ENCODE measurements at places on chromosomes 11 and 22.

GRCh38 chr11:94791216-94791889, 23.2 kb downstream of the AMOTL1 start:
- no peak for DNase-seq

GRCh38 chr11:17476317-17477083, at the start of gene ABCC8:
TSS of gene ABCC8 (minus strand) at chr11:17476845. CDS start at chr11:17476776, 69 bp downstream.
- DNase-seq: no peak

DNA sequence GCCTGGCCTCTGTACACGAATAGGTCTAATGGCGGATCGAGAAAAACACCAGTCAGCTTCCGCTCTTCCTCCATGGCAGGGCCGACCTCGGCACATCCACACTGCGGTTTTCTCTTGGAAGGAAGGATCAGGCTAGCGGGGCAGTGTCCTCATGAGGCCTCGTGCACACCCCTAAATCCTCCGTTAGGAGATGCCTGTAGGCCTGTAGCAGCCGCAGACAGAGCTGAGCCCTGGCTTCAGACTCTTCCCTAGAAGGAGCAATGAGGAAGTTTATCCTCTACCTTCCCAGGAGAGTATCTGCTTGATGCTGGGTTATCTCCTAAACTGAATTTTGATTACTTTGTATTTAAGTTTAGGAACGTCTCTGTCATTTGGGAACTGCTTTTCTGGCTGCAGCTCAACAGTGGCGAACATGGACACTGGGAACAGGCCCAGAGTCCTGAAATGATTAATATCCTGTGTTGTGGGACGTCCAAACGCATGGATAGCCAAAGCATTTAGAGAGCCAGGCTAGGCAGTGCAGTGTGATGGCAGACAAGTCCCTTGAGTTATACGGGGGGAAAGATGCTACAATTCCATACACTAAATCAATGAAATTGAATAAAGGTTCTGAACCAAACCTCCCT, 16.5 kb upstream of the BMAL1 start:
- DNase-seq: no peak

DNA sequence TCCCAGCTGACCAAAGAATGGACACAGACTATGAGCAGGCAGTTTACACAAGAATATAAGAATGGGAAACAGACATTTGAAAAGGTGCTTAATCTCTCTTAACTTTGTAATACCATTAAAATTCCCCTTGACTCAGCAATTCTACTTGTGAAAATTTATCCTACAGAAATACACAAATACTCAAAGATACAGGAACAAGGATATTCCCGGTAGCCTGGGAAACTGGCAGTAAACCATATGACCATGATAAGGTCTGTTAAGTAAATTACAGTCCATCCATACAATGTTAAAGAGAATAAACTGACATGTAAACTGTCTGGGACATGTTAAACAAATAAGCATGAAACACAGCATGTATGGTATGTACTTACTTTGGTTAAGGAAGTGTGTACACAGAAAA, 8.7 kb upstream of the MTFP1 start:
- DNase-seq: no peak

DNA sequence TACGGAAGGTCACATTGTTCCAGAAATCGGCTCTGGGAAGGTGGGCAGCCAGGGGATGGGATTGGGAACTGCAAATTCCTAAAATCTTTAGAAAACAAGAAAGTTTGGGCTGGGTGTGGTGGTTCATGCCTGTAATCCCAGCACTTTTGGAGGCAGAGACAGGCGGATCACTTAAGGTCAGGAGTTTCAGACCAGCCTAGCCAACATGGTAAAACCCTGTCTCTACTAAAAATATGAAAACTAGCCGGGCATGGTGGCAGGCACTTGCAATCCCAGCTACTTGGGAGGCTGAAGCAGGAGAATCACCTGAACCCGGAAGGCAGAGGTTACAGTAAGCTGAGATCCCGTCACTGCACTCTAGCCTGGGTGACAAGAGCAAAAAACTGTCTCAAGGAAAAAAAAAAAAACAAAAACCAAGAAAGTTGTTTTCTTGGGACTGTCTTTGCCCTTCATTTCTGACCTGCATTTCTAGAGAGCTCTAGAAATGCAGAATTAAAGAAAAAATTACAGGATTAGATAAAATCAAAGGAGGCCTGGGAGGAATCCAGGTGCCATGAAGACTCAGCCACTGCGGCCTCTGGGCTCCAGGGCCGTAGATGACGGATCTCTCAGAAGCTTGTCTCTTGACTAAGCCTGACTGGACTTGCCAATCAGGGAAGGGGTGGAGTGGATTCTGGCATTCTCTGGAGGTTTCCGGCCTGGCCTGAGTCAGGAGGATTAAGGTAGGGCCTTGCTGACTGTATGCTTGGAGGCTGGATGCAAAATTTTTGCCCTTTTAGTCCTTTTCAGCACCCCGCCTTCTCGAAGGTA, 5.3 kb upstream of the MALAT1 start:
- DNase-seq: no peak

DNA sequence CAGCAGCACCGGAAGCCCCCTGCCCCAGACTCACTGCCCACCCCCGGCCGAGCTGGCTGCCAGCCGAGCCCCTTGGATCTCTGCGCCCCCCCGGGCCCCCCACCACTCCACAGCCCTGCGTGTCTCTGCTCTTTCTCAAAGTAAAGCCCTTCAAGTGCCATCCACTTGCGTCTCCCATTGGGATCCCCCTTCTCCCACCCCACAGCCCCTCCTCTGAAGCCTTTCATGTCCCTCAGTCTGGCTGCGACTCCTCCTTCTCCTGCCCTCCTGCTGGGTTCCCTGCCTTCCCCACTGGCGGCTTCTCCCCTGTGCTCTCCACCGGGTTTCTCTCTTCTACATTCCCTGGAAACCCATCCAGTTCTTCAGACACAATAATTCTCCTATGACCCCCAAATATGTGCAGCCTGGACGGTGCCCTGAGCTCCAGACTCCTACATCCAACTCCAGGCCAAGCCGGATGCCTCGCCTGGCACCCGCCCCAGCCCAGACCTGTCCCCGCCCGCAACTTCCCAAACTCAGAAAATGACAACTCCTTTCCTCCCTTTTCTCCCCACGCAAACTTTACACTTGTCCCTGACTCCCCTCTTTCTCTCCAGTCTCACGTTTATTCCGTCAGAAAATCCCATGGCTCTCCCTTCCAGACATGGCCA, 108.9 kb downstream of the WNT7B start:
- no peak for DNase-seq

Data from right renal cortex interstitium (tissue), 3 donors.